ENCODE measurements at places on chromosomes 2 and 18.

DNA sequence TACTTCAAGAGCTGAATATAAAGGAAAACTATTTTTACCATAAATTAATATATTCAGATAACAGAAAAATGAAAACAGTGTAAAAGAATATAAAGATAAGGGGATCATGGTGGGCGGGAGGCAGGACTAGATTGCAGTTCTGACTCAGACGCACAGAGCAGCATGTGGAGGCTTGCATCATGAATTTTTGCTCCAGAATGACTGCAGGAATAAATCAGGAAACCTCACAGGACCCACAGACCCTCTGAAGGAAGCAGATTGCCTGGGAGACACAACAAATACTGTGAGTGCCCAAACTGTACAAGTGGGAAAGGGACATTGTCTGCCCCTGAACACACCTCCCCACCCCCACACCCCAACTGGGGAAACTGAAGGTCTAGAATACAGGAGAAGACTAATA lies 19.2 kb upstream of the SIGLEC15 start:
- DNase-seq = no peak

DNA sequence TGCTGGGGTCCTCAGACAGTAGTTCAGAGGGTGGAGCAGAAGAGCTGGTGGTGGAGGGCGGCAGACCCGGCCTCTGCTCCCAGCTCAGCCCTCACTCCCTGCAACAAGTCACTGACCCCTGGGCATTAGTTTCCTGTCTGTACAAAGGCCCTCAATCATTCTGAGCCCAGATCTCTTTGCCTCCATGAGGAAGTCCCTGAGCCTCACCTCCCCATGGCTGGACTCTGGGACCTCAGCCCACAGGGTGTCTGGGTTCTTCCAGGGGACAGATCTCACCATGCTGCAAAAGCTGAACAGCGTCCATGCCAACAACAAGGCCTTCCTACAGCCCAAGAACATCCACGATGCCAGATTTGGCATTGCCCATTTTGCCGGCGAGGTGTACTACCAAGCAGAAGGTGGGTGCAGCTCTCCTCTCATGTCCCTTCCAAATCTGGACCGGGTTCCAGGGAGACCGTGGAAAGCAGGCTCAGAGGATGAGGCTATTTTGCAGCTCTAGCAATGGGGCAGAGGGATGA lies 49.1 kb downstream of the MYO7B start:
- DNase-seq = no peak

DNA sequence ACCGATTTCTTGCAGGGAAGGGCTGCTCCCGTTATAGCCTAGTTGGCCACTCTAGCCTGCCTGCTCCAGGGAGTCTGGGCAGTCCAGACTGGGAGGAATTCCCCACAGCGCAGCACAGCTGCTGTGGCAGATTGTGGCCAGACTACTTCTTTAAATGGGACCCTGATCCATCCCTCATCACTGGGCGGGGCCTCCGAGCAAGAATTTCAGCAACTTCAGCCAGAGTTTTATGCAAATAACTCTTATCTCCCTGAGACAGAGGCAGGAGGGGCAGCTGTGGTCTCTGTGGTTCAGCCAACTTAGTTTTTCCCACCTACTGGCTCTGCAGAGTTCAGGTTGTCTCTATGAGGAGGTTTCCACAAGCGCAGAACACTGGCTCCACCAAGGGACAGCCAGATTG lies 1583.2 kb downstream of the SUCLG1 start:
- DNase-seq = no peak

- DNase-seq = no peak
Observed at GRCh38 chr2:150971910-150972309, 289.8 kb downstream of the RBM43 start.

- no peak for DNase-seq
Observed at GRCh38 chr18:74669136-74669798, 71.6 kb downstream of the ZNF407 start.

- DNase-seq = no peak
Observed at GRCh38 chr2:128494640-128495321, 176.1 kb upstream of the HS6ST1 start.

GRCh38 chr18:70354080-70354479 lies 65.2 kb downstream of the SOCS6 start:
- no peak for DNase-seq

- no peak for DNase-seq
Observed at GRCh38 chr18:57480733-57481132, 45.6 kb downstream of the ONECUT2 start.

DNA sequence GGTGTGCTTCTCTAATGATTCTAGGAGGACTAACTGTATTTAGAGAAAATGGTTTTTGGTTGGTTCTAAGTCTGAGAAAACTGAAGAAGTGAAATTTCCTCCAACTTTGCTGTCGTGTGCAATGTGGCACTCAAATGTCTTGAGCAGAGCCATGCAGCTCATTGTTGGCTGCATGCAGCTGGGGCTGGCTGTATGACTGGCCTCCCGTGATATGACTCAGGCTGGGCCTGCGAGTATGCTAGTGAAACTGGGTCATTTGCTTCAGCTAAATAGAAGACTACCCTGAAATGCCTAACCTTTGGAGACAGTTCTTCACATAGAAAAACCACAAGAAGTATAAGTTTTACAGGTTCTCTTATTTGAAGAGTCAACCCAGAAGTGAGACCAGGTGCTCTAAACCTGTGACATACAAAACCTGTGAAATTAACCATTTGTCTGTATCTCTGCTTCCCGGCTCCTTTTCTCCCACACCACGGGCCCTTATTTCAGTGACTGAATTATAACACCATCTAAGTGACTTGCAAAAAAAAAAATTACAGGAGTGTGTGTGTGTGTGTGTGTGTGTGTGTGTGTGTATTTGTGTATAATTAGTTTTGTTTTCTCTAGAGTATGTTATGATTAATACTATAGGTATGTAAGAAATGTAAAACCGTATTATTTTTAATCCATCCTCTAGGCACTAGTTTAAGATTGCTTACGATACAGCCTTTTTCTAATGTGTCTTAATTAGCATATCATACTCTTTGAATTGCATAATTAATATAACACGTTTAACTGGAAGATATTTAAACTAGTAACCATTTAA lies 15.9 kb downstream of the POLI start:
- DNase-seq = peak; percentile 79

- no peak for DNase-seq
Observed at GRCh38 chr2:9807056-9807455, 36.2 kb upstream of the TAF1B start.

Data from GM20000 (cell line).